NCI-H510A treated with DMSO at 0.1 percent for 48 hours (cell line): ENCODE measurements at places on chromosomes 2 and 18.

- no peak for DNase-seq
Measured at GRCh38 chr2:19753314-19753713, 148.5 kb downstream of the TTC32 start.

DNA sequence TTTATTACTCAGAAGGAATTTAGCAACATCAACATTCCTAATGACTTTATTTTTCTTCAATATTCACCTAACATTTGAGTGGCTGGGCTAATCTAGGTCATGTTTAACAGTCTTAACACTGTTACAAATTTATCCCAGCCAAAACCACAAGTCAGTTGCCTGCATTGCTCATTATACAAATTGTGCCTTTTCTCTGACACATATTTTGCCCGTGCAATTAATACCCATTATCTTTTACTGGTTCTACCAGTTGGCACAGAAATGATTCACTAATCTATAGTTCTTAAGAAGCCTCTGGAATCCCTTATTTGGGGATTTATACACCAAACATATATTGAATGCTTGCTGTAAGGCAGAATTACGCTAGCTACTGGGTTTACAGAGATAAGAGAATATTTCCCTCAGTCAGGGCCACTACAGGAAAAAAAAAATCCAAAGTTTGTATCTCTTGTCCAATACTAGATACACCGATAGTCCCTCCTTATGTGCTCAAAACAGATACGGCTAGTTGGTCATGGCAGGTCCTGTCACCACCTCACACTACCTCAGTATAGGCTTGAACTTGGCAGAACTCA lies 46.3 kb downstream of the ZCCHC2 start:
- DNase-seq: no peak

GRCh38 chr18:63090334-63090733 lies 229.2 kb downstream of the BCL2 start:
- no peak for DNase-seq

DNA sequence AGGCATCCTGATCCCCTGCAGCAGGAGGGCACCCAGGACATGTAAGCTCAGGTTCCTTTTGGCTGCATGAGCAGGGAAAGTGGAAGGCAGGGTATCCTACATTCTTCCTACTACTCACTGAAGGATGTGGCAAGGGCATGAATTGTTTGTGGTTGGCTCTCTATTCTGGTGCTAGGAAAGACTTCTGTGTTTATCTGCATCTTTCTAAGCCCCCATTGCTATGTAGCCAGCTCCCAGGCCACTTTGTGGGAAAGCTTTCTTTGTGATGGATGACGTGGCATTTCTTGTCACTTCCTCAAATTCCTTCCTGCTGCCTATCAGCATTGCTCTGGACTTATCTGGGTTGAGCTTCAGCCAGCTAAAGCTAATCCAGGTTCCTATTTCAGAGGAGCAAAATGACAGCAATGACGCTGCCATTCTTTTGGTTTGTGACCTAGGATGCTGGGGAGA lies 46.2 kb downstream of the MEIS1 start:
- no peak for DNase-seq

DNA sequence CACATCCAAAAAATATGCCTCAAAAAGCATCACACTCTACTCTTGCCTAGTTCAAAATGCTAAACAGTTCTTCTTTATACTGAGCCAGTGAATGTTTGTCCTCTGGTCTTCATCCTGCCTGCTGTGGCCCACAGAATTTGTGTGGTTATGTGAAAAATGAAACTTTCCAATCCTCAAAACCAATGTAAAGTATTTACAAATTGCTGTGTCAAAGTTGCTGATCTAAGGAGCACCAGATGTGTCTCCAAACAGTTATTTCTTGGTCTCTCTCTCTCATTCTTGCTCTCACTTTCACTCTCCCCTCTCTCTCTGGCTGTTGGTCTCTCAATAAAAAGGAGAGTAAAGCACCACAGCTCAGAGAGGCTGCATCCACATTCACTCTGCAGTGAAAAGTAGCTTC lies 23.0 kb downstream of the EPHA4 start:
- DNase-seq: no peak

- DNase-seq: no peak
Measured at GRCh38 chr2:148531669-148532428, 112.7 kb upstream of the EPC2 start.

DNA sequence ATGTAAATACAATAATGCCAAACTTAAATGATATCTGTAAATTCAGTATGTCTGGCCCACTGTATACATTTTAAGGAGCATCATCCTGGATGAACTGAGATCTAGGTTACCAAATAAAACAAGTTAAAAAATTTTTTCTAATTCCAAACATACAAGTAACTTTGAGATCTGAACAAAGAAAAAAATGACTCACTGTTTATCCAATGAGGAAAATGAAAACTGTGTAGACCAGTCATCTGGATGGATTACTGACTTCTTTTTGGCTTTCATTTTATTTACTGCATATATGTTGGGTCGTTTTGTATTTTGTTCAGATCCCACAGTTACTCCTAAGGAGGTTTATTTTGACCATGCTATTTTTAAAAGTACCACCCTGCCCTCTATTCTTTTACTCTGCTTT lies 189.8 kb downstream of the RBM43 start:
- no peak for DNase-seq

GRCh38 chr2:101732773-101733256 lies 35.3 kb downstream of the MAP4K4 start:
- DNase-seq: no peak

DNA sequence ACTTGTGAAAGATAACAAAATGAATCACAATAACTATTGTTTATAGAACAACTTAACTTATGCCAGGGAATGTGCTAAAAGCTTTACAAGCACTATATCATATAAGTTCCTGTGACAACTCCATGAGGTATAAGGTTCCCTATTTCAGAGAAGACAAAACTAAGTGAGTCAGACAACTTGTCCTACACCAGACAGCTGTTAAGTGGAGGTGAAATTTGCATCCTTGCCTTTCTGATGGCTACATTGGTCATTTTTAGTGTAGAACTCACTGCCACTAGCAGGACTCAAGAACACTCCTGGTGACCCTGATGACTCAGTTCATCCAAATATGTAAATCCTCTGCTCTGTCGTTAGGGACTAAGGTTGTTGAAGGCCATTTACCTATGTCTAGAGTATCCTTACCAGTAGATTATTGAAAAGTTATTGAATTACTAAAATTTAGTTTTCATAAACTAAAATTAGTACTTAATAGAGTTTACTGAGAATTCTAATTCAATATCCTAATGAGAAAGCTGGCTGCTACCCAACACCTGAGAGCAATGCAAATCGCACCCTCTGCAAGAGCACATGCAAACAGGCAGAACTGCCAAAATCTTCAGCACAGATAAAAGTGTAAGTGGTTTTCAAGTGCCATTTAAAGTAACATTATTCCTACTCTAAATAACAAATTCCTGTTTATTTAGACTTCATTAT lies 636.2 kb downstream of the NRXN1 start:
- peak; percentile 12 for DNase-seq

DNA sequence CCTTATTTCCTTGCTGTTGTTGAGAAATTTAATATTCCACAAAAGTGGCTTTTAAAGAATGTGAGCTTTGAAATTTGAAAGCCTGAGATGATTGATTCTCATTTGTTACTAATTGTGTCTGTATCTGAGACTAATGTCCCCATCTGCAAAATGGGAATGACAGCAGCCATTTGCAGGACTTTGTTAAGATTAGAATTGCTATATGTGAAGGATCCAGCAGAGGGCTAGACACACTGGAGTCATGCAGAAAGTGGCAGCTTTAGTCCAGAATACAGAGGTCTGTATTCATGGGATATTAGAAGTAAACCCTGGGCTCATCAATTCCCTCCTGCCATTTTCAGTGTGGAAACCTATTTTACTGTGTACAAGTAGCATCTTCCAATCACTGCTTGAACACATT lies 296.5 kb upstream of the GYPC start:
- peak; percentile 4 for DNase-seq

GRCh38 chr2:54604871-54605270 lies 118.6 kb upstream of the EML6 start:
- no peak for DNase-seq

- no peak for DNase-seq
Measured at GRCh38 chr2:218743068-218743467, 32.4 kb downstream of the TTLL4 start.

DNA sequence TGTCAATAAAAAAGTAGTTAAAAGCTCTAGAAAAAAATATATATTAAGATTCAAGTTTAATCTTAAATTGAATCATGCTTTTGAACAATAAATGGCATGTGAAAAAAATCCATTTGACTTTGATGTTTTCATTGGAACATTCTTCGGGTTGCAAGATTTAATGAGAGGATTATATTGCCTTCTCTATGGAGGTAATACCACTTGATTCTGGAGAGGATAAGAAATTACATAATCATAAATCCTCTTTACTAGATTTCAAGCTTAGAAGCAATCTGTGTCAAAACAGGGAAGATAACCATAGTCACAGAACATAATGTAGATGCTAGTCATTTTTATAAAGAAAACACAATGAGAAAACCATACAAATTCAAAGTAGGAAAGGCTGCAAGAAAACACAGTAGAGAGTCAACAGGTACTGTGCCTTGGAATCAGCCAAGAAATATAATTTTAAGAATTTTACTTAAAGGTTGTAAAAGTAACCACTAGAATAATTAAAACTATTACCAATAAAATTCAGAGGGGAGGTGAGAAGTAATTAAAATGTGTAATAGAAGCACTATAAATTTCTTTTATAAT lies 18.7 kb upstream of the MAPRE2 start:
- DNase-seq: no peak

GRCh38 chr2:128036748-128037607 lies 9.1 kb upstream of the SAP130 start:
- DNase-seq: no peak

DNA sequence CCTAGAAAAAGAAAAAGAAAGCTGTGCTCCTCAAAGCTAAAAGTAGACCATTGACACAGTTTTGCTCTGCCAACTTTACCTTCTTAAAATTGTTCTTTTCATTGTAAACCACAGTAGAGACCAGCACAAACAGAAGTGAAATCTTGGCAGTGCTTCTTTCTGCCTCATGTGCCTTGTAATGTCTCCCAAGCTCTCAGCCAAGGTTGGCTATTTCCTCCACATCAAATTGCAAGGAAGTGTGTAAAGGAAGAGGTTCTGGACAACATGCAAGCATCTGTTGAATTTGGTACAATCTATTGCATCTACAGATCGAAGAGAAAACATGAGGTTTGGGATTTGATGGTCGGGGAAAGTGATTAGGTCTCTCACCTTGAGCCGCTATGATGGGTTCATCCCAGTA lies 83.3 kb upstream of the PNPT1 start:
- DNase-seq: no peak

GRCh38 chr2:157184161-157184895 lies 73.2 kb upstream of the GALNT5 start:
- no peak for DNase-seq

DNA sequence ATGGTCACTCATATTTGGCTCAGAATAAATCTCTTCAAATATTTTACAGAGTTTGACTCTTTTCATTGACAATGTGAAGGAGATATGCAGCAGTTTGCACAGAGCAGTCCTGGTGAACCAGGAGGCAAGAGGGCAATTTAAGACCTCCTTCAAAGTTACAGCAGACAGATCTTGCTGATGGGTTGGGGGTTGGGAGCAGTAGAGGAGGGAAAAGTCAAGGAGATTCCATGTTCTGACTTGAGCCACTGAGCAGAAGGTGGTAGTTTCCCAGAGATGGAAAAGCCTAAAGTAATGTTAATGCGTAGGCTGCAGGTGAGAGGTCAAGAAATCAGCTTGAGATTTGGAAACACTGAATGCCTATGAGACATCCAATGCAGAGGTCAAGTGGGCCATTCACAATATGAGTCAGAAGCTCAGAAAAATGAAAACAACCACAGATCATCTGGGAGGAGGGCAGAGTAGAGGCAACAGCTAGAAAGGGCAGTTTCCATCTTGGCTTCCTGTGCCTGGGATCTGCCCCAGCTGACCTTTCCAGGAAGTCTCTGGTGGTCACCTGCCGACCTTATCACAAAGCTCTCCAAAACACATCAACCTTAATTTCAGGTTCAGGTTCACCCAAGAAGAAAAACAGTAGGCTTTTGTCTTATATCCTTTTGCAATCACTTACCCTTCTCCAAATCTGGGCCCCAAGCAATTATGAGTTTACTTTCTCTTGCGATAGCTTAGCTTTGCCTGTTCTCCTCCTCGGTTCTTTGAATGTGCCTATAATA lies 197.5 kb upstream of the ARL4C start:
- no peak for DNase-seq

GRCh38 chr18:63701952-63702351 lies 808 bp upstream of the SERPINB11 start:
- DNase-seq: no peak

DNA sequence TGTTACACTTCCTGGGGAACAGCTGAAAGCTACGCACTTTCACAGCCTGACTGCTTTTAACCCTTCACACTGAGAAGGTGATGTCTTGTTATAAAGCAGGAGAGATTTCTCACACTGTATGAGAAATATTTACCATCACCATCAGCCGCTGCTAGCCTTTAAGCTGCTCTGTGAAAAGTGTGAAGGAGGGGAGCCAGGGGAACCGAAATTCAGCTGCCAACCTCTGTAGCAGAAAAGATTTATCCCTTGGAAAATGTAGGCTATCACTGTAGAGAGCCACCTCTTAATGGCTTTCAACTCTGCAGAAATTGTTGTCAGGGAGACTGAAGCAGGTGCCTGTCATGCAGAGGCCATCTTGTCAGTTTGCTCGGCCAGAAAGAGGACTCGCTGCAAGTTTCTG lies 145.3 kb downstream of the SP3 start:
- peak; percentile 32 for DNase-seq

DNA sequence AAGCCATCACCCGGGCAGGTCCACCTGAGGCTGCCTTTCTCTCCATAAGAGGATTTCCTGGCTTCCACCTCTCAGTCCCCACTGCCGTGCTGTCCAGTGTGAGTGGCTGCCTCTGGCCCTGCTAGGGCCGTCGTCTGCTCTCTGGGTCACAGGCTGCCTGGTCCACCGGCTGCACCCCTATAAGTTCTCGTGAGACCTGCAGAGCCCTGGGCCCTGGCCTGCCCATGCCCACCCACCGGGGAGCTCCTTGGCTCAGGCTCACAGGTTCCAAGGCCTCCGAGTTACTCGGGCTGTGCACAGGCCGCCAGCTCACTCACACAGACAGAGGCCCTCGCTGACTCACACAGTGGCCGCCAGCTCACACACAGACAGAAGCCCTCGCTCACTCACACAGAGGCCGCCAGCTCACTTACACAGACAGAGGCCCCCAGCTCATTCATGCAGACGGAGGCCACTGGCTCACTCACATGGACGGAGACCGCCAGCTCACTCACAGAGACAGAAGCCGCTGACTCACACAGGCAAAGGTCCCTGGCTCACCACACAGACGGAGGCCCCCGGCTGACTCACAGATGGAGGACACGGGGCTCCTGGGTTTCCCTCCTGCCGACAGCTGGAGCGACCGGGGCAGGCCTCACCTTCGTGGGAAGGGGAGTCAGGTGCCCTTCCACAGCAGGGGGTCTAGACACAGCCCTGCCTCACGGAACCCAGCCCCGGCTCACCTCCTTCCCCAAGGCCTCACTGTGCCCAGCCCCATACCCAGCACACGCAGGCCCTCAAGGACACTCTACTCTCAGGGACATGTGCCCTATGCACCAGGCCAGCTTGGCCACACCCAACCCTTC lies 334.1 kb upstream of the MYT1L start:
- no peak for DNase-seq

- DNase-seq: no peak
Measured at GRCh38 chr2:33535421-33535820, 59.0 kb downstream of the RASGRP3 start.

GRCh38 chr18:76428396-76429261 lies 66.4 kb downstream of the ZNF516 start:
- DNase-seq: no peak

- DNase-seq: no peak
Measured at GRCh38 chr18:49591775-49592174, 29.9 kb downstream of the LIPG start.
